GM04503 (cell line): ENCODE measurements at places on chromosomes 6 and 20.

DNA sequence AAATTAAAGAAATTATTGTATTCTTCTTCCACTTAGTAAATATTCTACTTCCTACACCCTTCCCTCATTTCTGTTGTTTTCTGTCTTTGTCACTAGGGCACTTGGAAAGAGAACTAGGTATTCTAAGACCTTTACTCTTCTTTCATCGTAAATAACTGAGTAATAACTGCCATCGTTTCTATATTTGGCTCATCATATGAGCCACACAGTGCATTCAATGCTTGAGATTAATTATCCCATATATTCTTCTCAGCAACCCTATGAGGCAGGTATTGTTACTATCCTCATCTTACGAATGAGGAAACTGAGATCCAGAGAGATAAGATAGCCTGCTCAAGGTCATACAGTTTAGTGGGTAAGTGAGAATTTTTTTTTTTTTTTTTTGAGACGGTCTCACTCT lies 38.9 kb downstream of the LRP11 start:
- no peak for DNase-seq

GRCh38 chr20:51237791-51238190 lies 214.9 kb upstream of the KCNG1 start:
- DNase-seq: no peak

- DNase-seq: no peak
These were observed 989.0 kb upstream of the MANEA start for GRCh38 chr6:94588301-94588700.

DNA sequence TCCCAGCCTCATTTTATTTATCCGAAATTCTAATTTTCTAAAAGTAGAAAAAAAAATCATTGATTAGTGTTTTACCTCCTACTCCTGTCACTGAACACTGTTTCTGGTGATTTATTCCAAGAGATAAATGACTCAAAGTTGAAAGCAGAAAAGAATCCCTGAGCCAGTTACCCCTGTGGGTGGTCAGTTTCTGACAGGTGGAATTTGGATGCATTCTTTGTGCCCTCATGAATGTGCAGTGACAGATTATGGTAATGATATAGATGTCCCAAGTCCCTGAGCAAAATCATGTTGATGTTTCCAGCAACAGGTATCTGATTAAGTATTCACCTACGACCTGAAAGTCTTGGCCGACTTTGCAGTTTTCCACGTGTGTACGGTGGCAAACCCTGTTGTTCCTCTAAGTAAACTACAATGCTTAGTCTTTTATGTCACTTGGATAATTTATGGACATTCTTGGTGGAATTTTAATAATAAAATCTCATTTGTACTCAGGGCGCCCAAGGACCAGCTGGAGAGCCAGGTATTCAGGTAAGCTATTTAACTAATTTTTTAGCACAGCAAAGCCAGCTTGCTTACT lies 153.6 kb downstream of the COL9A1 start:
- no peak for DNase-seq

DNA sequence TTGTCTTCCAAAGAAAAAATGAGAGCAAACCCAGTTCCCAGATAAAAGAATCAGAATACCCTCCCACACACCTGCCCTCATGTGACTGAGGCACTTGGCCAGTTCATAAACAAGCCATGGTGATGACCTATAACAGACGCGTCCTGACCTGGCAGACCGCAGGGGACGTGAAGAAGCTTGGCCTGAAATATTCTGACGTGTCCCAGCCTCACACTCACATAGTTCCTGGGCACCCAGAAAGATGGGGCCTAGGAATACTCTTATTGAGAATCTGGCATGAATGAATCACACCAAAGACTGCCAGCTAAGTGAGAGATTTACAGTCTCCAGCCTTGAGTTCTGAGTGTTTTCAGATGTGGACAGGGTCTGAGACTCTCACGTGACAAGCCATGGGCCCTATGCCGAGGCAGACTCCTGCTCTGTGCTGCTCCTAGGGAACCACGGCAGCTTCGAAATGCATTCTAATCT lies 17.2 kb upstream of the MAP3K4 start:
- peak; percentile 100 for DNase-seq

DNA sequence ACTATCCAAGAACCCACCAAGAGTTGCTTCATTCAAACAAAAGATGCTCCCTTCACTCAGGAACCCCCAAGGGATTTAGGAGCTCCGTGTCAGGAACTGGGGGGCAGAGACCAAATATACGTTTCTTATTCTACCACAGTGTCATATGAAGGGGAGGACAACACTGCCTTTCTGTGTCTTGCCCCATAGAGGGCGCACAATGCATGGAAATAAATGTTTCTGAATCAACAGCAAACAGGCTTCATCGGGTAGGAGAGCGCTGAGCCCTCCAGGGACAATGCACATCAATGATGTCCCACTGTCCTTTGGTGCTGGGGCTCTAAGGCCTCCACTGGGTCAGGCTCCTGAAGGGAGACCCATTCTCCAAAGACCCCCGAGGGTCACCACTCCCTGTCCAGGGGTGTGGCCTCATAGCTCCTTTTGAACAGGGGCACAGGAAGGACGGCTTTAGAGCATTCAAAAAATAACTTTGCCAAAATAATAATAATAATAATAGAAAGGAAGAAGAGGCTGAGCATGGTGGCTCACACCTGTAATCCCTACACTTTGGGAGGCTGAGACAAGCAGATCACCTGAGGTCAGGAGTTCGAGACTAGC lies 31.1 kb downstream of the PLG start:
- peak; percentile 3 for DNase-seq

DNA sequence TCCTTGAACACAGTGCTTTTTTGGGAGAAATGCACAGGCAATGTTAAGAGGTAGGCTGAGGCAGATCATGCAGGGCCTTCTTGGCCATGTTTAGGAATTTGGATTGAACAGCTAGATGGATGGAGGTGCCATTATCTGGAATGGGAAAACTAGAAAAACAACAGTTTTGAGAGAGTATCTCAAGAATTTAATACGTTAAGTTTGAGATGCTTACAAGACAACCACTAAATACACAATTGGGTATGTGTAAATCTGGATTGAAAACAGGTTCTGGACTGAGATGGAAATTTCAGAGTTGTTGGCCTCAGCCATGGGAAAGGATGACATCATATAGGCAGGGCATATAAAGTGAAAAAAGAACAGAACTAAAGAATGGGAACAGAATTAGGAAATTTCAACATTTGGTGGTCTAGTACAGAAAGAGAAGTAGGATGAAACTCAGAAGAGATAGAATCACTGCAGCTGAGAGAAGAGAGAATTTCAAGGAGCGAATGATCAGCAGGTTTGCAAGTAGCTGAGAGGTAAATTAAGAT lies 37.1 kb downstream of the NCOA7 start:
- DNase-seq: no peak

DNA sequence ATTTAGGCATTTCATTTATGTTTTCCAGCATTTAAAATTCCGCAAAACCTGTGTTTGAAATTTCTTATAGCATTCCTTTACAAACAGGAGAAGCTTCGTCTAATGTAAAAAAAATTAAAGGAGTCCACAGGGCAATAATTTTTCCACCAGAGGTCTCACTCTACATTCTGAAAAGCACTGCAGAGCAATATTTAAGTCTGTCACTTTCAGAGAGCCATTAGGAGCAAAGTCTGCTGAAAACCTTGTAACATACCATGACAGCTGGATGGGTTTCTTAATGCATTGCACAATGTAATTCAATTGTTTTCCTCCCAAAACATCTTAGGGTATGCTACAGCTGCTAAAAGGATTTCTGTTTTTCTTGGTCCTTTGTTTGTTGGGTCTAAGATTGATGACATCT lies 18.0 kb downstream of the BAG2 start:
- no peak for DNase-seq

GRCh38 chr20:40753472-40753871 lies 64.4 kb upstream of the MAFB start:
- no peak for DNase-seq

- DNase-seq: no peak
These were observed 262.0 kb upstream of the FOXQ1 start for GRCh38 chr6:1049900-1050299.

- DNase-seq: peak; percentile 63
These were observed 9.3 kb upstream of the KCNK15 start for GRCh38 chr20:44736170-44737021.

- DNase-seq: no peak
These were observed 90.8 kb downstream of the RAMACL start for GRCh38 chr6:166495487-166496314.

DNA sequence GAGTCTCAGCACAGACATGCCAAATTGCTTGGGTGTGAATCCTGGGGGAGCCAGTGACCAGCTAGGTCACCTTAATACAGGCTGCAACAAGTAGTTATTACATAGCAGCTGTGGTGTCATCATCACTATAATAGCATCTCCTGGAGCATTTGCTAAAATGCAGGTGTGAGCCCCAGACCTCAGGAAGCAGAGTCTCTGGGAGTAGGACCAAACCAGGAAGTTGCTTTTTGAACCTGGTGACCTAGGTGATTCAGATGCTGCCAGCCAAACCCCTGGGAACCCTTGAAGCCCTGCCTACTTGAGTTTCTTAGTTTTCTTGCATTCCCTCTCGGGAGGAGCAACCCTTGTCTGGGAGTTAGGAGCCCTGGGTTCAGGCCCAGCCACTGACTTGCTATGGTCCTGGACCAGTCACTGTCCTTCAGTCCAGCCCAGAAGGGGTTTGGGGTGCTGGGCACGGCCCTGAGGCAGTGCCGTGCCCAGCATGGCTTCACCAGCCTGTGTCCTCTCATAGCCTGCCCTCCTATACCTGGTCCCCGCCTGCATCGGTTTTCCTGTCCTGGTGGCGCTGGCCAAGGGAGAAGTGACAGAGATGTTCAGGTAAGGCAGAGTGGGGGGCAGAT lies 39.3 kb upstream of the ID1 start:
- no peak for DNase-seq

DNA sequence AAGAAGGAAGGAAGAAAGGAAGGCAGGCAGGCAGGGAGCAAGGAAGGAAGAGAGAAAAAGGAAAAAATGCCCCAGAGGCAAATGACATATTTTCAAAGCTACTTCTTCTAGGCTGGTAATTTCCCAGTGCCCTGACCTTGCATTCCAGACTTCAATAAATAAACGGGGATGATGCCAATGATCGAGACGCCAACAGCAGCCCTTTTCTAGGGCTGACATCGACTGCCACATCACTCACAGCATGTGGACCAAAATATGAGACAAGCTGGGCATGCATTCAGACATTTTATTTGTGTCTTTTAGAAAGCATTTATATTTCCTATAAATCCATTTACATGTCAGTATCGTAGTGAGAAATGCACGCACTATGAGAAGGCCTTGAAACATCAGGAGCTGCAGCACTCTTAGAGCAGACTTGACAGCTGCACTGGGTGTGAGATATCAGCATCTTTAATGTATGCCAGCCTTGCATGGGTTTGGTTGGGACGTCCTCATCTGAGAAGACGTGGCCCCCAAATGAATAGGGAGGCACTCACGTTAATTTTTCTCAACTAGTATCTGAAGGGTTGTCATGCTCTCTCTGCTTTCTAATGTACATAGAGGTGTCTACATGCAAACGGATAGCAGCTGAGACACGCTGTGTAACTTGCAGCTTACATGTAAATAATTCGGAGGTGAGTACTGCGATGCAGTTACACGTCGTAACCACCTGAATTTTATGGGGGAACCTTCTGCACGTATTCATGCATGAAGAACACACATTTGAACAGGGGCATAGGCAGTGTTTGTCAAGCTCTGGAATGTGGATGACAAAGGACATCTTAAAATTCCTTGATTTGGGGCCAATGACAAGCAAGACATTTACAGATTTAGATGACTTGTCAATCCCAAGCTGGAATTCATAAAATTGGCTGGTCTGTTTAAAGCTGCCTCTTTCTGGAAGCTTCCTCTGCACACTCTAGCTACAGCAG lies 149.1 kb upstream of the AGPAT4 start:
- no peak for DNase-seq

DNA sequence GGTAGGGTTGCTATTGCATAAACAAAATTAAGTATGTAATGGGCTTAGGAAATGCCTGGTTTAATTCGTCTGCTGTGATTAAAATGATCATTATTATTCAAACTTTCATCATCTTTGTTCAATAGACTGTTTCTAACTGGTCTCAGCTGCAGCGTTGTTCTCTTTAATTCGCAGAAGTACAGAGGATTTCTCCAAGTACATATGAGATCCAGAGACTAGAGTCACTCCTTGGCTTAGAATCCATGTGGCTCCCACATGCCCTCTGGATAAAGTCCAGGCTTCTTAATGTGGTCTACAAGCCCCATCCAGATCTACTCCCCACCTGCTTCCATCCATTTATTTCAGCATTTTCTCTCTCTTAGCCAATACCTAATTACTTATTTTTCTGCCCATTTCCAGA lies 1.1 kb upstream of the ZBTB24 start:
- no peak for DNase-seq

GRCh38 chr6:153104220-153104619 lies 26.9 kb downstream of the RGS17 start:
- DNase-seq: no peak

DNA sequence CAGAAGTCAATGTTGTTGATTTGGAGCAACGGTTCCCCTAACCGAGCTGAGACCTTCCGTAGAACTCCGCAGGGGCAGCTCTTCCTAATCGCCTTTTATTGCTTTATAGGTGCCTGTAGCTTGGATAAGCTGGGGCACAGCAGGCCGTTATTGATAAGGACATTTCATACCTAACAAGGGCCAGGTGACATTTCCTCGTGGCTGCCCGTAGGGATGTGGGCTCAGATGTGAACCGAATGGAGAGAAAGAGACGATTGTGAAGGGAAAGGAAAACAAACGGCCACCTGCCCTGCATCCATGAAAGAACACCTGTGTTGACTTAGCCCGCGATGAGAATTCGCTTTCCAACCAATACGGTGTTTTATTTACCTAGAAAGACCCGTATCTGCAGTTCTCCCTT lies 53.3 kb upstream of the DACT2 start:
- no peak for DNase-seq
